Mesangial cell (primary cell): ENCODE measurements at places on chromosomes 3 and 15. TPM values are rescaled to one million over a fixed set of nuclear protein-coding genes. Genes with fewer than 3 reads are reported as not detected.

DIS3L gene
- total RNA-seq, result 9.0 and 13.9 TPM in 2 replicates

APH1B gene
- 6.2 and 10.6 TPM in 2 replicates for total RNA-seq

TPRG1 gene
- total RNA-seq, result not detected in 2 replicates

ITIH1 gene
- total RNA-seq, result not detected in 2 replicates

PGBD4 gene
- total RNA-seq, result 0.33 and 1.0 TPM in 2 replicates

ARID3B gene
- total RNA-seq, result 3.7 and 7.0 TPM in 2 replicates

DUT gene
- 40.8 and 73.2 TPM in 2 replicates for total RNA-seq

FILIP1L gene
- 25.7 and 38.9 TPM in 2 replicates for total RNA-seq

CACNA1D gene
- 0.49 and 8.0 TPM in 2 replicates for total RNA-seq
